ENCODE measurements at places on chromosomes 3 and 15.
A peak's percentile ranks its signal among the peaks of the same experiment; 100 is the strongest.

- no peak for DNase-seq
Measured at GRCh38 chr15:76866716-76867321, 38.3 kb downstream of the SCAPER start.

DNA sequence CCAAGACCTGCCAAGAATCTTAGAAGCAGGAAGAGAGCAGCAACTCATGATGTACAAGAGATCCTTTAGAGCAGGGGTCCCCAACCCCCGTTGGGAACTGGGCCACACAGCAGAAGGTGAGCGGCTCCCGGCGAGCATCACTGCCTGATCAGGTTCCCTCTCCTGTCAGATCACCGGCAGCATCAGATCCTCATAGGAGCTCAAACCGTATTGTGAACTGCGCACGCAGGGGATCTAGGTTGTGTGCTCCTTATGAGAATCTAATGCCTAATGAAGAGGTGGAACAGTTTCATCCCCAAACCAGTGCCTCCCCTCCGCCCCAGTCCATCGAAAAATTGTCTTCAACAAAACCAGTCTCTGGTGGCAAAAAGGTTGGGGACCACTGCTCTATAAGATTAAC, 13.8 kb downstream of the SLC41A3 start:
- no peak for DNase-seq

GRCh38 chr15:94306700-94307650, 75.6 kb downstream of the MCTP2 start:
- no peak for DNase-seq

DNA sequence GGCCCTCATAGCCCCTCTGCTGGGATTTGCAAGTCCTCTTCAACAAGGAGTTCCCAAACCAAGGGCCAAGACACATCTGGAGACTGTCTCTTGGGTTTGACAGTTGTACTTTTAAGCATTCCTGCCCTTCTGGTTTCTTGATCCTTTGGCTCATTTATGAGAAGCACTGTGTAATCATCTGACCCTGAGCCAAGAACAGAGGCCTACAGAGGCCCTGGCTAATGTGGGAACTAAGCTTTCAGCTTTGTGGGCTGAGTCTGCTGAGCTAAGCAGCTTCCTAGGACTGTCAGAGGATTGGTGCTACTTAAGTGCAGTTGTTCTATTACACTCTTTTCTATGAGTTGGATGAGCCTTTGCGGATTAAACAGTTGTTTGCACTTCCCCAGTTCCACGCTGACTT, 178.3 kb downstream of the KBTBD8 start:
- DNase-seq = no peak

- peak; percentile 46 for DNase-seq
Measured at GRCh38 chr3:50671331-50671730, 3.4 kb upstream of the DOCK3 start.

GRCh38 chr3:165158011-165158410, 38.2 kb downstream of the SLITRK3 start:
- DNase-seq = no peak
